ENCODE measurements at places on chromosomes 2 and 18.

- no peak for DNase-seq
Observed at GRCh38 chr2:102505290-102505689, 32.3 kb downstream of the SLC9A4 start.

DNA sequence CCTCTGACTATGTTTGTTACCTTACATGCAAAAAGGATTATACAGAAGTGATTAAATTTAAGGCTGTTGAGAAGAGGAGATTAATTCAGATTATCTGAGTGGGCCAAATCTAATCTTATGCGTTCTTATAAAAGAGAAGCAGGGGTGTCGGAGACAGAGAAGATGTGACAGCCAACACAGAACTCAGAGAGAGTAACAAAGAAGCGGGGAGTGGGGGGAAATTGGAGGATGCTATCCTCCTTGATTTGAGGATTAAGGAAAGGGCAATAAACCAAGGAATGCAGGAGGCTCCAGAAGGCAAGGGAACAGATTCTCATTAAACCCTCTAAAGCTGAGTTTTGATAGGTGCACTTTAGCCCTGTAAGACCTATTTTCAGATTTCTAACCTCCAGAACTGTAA is 291.3 kb upstream of the REG3G start:
- no peak for DNase-seq

DNA sequence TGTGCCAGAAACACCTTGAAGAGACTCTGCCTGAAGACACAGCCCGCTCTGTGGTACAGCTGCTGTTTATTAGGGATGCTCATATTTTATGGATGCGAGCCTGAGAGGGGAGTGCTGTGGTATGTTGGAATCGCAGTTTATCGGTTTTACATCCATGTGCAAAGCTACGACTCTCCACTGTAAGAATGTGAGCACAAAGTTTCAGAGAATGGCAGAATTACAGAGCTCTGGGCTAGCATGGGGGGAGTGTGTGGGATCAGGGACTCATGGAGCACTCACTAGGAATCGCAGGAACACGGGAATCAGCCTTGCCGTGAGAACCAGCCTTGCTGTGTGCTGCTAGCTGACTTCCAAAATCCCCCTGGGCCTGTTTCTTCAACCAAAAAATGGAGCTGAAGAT is 199.9 kb downstream of the RNF144A start:
- DNase-seq: no peak

DNA sequence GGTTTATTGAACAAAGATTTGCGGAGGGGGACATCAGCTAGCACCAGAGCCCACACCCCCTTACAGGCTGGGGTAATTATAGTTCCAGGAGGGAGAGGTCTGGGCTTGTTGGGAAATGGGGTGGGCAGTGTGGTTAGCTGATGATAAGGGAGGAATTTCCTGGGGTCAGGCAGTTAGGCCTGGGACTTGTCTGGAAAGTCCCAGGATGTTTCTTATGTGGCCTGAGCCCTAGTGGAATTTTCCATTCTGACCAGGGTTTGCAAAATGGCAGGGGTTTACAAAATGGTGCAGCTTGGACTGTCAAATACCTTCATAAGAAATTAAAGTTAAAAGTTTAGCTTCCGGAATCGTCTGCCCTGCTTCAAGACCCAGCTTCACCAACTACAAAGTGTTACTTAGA is 199.1 kb downstream of the FBXO15 start:
- DNase-seq: no peak

GRCh38 chr2:11419781-11420180 is 46.2 kb downstream of the E2F6 start:
- DNase-seq: no peak

DNA sequence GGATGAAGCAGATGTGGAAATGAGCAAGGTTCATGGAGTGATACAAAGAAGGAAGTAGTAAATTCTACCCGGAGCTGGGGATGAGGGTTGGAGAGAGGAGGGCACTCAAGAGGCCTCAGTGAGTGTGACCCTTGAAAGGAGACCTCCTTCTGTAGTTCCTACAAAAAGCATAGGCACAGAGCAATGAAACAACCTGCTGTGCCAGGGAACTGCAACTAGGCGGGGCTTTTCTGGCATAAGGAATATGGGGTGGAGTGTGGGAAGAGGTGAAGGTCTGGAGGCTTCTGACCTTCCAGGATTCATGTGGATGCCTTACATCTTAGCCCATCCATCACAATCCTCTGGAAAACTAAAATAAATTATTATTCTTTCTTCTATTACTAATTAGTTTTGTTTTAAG is 25.5 kb upstream of the PGAP1 start:
- no peak for DNase-seq

Data from GDM1 (cell line).